Type B pancreatic cell (in vitro differentiated cells): ENCODE measurements at places on chromosomes 4 and X.
A peak's percentile ranks its signal among the peaks of the same experiment; 100 is the strongest.

- no peak for DNase-seq
Measured at GRCh38 chrX:55815546-55815945, 98.0 kb downstream of the RRAGB start.

- DNase-seq: no peak
Measured at GRCh38 chrX:70336767-70337166, 46.9 kb downstream of the KIF4A start.

GRCh38 chrX:96715481-96715880 lies 30.8 kb downstream of the DIAPH2 start:
- DNase-seq: no peak

DNA sequence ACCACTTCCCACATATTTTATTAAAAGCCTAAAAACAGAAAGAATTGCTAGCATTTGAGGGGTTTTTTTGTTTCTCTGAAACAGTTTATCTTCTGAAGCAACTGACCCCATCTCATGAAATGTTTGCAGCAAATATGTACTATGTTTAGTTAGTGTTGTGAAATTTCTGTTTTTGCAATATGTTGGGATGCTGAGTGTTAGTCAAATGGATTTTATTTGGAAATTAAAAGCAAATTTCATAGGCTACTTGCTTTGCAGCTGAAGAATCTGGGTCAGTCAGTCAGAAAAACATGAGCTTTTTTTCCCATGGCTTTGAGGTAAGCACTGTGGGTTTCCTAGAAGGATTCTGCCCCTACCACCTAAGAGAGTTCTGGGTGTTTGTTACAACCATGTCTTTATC lies 184.9 kb upstream of the DKK2 start:
- no peak for DNase-seq

- DNase-seq: no peak
Measured at GRCh38 chrX:129833153-129833990, 10.3 kb downstream of the ZDHHC9 start.

DNA sequence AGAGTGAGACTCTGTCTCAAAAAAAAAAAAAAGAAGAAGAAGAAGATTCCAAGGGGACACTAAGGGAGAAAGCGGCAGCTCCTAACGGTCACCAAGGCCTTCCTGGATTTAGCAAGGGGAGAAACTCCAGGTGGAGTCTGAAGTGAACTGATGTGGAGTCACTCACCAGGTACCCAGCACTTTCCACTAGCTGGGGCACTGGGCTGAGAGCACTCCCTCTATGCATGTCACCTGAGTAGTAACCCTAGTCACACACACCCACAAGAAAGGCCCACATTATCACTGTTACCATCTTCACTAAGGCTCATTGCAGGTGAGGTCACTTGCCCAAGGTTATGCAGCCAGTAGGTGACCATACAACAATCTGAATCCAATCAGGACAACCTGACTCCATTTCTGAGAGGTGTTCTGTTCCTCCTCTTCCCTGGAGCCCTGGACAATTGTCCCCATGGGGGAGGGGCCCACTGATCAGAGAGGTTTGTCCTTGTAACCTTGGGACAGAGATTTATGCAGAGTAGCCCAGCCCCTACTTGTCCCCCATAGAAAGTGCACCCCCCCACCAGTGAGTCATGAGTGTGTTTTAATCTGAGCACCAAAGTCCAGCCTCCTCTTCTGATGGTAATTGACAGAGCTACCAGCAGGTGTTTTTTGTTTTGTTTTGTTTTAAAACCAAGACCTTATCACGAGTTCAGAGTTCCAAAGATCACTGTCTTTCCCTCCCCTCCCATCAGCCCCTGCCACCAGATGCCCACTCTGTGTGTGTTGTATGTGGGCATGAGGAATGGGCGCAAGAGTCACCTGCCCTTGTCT lies 5.9 kb upstream of the SASH3 start:
- DNase-seq: no peak

DNA sequence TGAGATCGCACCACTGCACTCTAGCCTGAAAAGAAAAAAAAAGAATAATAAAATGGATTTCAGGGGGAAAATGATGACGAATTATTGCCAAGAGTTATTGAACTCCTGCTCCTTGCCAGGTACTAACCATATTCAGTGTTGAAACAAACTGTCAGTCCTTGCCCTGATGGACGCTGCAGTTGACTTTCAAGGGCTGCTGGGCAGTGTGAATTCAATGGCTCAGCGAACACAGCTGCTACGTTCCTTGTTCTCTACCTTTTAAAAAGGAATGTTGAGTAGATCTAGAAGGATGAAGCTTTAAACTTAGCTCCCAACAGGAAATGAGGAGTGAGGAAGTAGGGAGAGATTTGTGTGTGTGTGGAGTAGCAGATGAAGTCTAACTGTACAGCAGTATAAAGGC lies 2.7 kb downstream of the LIMCH1 start:
- no peak for DNase-seq

DNA sequence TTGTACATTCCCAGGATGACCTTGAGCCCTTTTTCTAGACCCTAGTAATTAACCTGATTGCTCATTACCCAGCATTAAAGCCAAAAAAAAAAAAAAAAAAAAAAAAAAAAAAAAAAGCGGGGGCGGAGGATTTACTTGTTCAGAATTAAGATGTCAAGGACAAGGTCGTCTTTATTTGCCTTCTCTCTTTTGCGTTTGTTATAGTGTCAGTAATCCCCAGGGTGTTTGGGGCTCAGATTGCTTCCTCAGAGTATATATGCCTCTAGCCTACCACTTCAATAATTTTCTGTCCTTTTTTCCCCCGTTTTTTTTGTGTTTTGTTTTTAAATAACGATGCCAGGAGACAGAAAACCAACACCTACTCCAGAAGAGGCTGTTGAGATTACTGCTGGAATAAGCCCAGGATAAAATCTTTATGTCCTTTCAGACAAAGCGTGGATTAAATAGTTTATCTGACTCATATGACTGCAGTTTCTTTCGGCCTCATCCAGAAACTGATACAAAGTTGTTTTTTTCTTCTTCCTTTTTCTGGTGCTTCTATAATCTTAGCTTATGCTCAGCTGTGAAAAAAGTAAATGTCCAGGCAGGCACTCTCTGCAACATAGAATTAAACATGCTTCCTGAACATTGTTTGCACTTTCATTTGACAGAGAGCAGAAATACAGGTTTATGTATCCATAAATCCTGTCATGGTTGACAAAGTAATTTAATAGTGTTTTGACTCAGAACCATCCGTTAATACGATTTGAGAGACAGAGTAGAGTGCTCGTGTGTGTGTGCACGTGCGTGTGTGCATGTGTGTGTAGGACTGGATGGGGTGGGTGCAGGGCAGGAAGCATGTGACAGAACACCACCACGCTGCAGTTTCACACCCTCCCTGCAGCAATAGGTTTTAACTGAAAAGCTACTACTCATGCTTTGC lies 138.6 kb downstream of the AFF1 start:
- DNase-seq: no peak

DNA sequence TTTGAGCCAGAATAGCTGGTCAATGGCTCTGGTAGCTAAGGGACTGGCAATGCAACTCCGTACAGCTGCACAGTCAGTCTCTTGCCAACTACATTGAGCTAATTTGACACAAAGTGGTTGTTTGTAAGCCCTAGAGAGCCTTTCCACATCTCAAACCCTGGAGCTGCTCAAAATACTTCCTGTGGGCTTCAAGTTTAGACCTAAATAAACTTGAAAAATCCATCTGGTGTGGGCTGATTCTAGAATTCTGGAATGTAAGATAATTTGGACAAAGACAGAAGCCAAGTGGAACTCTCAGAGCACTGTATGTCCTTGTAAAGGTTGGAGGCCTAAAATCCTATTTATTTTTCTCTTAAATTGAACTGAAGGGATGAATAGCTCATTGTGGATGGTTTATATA lies 380.8 kb downstream of the SPRY1 start:
- DNase-seq: no peak

GRCh38 chr4:2494992-2495391 lies 26.1 kb downstream of the RNF4 start:
- DNase-seq: no peak

- DNase-seq: no peak
Measured at GRCh38 chr4:176839656-176840055, 46.9 kb upstream of the VEGFC start.

DNA sequence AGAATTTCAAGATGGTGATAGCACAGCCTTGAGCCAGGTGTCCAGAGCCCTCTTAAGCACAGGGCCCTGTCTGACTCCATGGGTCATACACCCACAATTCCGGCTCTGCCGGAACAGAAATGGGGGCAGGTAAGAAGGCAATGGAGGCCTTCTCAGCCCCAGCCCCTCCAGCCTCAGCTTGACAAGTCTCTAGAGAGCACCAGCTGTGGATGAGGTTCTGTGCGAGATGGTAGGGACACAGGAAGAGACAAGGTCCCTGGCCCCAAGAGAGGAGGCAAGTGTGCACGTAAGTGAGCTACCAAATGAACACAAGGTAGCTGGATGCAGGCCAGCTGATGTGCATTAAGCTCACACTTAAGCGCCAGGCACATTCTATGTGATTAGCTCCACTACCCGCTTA lies 2.4 kb upstream of the PRRG3 start:
- no peak for DNase-seq

- DNase-seq: peak; percentile 74
Measured at GRCh38 chrX:154486396-154487207, at the start of gene UBL4A. Gene UBL4A, minus strand, starts transcription at chrX:154486615. Its CDS starts 31 bp downstream, at chrX:154486584.

DNA sequence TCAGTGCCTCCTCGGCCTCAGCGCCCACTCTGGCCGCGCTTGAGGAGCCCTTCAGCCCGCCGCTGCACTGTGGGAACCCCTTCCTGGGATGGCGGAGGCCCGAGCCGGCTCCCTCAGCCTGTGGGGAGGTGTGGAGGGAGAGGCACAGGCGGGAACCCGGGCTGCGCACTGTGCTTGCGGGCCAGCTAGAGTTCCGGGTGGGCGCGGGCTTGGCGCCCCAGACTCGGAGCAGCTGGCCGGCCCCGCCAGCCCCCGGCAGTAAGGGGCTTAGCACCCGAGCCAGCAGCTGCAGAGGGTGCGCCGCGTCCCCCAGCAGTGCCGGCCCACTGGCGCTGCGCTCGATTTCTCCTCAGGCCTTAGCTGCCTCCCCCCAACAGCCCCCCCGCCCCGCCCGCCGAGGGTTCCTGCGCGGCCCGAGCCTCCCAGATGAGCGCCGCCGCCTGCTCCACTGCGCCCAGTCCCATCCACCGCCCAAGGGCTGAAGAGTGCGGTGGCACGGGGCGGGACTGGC lies 1137.0 kb downstream of the PCDH18 start:
- DNase-seq: no peak

DNA sequence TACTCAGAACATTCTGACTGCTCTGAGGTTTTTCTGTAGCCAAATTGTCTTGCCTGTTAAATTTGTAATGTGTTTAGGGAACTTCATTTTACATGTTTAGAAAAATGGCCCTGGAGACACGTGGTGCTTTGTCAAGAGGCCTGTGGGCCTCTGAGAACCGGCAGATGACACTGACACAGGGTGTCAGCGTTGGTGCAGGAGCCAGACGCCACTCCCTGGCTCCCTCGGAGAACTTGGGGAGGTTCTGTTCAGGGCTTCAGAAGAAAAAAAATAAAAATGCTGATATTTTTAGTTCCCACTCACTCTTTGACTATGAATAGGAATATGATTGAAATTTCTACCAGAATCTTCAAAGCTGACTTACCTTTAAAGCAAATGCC lies 190.9 kb upstream of the GATB start:
- DNase-seq: no peak

GRCh38 chr4:138677212-138677611 lies 338.4 kb upstream of the NOCT start:
- DNase-seq: no peak

GRCh38 chrX:79181401-79181800 lies 36.9 kb downstream of the GPR174 start:
- DNase-seq: no peak

DNA sequence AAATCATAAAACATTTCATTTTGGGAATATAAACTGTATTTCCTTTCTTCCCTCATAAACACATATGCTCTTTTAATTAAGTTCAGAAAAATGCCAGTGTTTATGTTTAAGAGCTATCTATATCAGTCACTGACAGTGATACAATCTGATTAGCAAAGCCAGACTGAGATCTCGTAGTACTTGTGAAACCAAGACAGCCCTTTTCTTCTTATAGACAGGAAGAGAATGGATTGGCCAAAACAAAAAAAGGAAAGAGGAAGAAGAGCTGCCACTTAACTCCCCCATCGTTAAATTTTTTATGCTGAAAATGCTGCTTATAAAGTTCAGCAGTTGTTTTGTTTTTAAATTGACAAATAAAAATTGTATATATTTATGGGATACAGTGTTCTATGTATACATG lies 87.4 kb downstream of the PLAC1 start:
- DNase-seq: no peak

DNA sequence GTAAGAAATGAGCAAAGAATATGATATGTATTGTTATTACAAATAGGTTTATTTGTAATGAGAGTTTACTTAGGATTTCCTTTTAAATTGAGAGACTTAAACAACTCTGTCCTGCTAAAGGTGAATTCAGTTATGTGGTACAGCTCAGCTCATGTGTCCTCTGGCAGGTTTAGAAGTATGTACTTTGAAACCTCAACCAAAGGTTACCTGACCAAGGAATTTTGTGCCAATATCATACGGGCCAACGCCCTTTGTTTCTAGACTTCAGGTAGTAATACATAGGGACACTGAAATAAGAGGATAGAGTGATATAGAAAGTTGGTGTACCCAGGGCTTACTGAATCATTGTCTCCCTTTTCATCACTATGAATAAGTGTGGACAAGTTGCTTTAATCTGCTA lies 25.7 kb downstream of the SLAIN2 start:
- DNase-seq: no peak

DNA sequence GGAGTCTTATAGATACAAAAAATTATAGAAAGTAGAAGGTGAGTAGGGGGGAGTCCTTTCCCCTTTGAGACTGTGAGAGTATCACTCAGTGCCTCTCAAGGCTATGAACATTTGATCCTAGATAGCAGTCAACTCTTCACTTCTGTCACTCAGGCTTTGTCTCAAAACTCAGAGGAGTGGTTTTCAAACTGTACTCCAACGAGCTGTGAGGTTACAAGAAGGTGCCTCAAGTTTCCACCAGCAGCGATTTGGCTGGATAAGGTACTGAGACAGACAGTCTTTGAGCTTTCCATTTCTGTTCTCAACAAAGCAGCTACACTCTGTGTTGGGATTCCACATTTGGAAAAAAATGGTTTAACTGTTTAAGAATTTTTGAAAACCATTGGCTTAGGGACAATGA lies 48.0 kb upstream of the NDST3 start:
- DNase-seq: no peak

GRCh38 chr4:186228514-186228894 lies 1.2 kb downstream of the KLKB1 start:
- no peak for DNase-seq

- DNase-seq: no peak
Measured at GRCh38 chrX:10633722-10634121, 13.3 kb upstream of the MID1 start.

GRCh38 chrX:367866-368265 lies 18.8 kb downstream of the PPP2R3B start:
- no peak for DNase-seq

GRCh38 chr4:143178923-143179322 lies 5.8 kb upstream of the USP38 start:
- no peak for DNase-seq

DNA sequence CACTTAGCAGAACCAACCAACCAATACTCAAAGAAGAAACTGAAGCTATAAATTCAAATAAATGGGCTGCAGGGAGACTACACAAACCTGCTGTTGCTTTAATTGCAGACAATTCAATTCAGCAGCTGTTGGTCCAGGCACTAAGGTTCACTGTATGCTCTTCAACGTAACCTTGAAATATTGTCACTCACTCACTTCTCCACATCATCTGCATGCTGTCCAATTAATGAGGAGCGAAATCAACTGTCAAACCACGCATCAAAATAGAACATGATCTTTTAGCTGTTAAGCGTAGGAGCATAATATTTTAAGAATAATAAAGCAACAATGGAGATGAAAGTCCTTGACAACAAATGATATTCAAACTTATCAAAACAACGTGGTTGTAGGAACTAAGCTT lies 17.0 kb downstream of the ENOX2 start:
- DNase-seq: no peak
